ENCODE measurements at places on chromosomes 13 and 19.

- no peak for DNase-seq
Observed at GRCh38 chr13:27825072-27825471, 32.8 kb downstream of the GSX1 start.

GRCh38 chr13:102244607-102245227, 157.1 kb downstream of the FGF14 start:
- DNase-seq, result no peak

GRCh38 chr19:55528030-55528803, 8.7 kb downstream of the SBK2 start:
- peak; percentile 82 for DNase-seq

DNA sequence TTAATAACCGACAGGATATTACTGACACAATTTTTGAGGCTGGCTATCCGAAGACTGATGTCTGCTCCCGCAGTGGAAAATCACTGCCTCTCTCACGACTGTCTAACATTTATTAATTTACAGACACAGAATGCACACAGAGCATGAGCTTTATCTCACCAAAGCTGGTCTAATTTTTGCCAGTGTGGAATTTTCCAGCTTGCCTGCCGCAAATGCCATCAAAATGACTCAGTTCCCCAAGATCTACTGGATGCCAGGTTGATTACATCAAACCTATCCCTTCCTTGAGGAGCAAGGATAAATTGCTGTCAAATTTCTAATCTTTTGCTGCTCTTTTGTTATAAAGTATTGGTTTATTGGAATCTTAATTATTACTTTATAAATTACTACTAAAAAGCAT, 1775.1 kb upstream of the PCDH20 start:
- no peak for DNase-seq

DNA sequence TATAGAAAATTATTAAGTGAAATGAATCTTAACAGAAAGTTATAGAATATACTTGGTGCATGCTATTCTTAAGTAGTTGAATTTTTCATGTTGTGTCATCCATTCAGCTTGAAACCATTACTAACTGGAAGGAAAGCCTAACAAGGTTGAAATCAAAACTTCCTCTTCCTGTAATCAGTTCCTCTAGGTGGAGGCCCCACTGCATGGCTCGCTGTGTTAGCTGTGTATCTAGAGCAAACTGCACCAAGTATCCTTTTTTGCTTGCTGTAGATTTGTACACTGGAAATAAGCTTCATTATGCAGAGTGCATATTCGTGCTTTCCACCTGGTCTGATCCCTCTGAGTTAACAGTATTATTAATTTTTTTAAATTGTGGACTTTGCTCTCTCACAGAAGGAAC, 1146.1 kb downstream of the EFNB2 start:
- no peak for DNase-seq

- no peak for DNase-seq
Observed at GRCh38 chr19:8476524-8476923, 25.9 kb downstream of the PRAM1 start.

GRCh38 chr19:49799798-49800376, 13.2 kb downstream of the FUZ start:
- no peak for DNase-seq

DNA sequence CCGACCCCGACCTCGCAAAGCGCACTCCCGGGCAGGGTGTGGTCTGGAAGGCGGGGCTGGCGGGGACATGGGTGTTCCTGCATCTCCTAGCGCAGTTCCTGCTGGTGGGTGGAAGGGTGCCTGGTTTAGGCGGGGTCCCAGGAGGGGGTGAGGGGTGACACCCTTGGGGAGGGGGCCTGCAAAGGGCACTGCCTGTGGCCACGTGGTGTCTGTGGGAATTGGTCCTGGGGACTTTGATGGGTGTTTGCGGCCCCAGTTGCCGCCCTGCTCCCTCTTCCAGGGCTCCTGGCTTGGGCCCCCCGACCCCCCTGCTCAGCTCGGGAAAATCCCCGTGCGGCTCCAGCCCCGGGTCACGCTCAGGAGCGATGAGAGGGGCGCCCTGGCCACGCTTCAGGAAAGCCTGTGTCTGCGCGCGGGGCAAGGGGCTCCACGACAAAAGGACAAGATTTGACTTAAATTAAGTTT, 19.1 kb downstream of the WTIP start:
- no peak for DNase-seq

DNA sequence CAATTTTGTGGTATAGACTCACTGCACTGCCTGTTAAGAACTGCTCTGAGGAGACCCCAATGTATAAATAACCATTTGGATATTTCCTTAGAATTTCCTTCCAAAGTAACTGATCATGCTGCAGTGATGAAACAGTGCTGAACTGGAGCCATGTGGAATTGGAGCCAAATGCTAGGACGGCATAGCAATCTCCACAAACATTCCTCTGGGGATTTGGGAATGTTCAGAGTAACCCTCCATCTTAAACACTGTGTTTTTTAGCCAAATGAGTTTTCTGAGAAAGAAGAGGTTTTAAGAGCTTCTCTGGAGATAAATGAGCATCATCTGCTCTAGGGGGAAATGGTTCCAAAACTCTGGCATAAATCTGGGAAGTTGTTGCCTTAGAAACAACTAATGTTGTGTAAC, 98.2 kb downstream of the OLFM4 start:
- no peak for DNase-seq

- DNase-seq, result no peak
Observed at GRCh38 chr19:49073514-49074378, 1.2 kb upstream of the KCNA7 start.

- no peak for DNase-seq
Observed at GRCh38 chr19:28685802-28686201, 527.1 kb downstream of the UQCRFS1 start.

GRCh38 chr19:34448191-34448590, 20.0 kb downstream of the UBA2 start:
- DNase-seq, result no peak

- no peak for DNase-seq
Observed at GRCh38 chr13:111893071-111893606, 173.8 kb upstream of the SOX1 start.

- no peak for DNase-seq
Observed at GRCh38 chr19:52343548-52343947, 7.5 kb downstream of the ZNF610 start.

DNA sequence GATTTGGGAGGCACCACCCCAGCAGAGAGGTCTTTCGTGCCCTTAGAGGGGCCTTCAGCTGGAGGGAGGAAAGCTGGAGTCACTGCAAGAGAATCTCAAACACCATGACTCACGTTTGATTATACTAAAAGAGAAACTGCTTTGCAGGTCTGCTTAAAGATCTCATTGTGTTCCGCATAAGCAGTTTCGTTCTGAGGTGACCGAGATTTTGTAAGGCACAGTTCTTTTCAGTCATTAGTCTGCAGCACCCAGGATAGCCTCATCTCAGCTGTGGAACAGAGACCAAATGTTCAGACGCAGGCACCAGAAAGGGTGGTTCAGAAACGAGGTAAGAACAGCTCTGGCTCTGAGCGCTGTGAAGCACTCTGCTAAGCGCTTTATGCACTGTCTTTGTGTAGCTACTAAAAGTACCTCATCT, 71.2 kb upstream of the GTF3A start:
- DNase-seq, result no peak

GRCh38 chr13:40787062-40787461, 2.3 kb upstream of the SLC25A15 start:
- DNase-seq, result no peak

- DNase-seq, result no peak
Observed at GRCh38 chr13:102856557-102856956, 10.7 kb downstream of the ERCC5 start.

DNA sequence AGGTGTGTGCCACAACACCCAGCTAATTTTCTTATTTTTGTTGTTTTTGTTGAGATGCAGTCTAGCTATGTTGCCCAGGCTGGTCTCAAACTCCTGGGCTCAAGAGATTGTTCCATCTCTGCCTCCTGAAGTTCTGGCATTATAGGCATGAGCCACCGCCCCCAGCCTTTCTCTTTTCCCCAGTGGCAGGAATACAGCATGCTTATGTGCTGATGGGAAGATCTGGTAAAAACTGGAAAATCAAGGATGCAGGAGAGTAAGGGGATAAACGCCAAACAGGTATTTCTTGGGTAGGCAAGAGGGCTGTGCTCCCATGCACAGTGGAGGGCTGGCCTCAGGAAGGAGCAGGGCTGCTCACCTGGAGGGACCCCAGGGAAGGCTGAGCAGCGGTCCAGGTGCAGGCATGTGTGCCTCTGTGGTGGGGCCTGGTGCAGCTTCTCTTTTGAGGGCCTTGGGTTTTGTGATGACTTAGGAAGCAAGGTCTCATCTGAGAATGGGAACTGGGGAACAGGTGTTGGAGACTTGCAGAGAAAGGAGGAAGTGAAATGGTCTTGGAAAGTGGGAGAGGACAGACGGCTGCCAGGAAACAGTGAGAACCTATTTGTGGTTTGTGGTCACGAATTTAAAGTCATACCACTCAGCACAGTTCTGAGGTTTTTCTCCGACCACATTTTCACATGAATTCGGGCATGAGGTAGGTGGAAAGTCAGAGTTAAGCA, 106.5 kb downstream of the TEX26 start:
- no peak for DNase-seq

Measured in NCI-H774 (cell line).